ENCODE measurements at places on chromosomes 7 and 10.

DNA sequence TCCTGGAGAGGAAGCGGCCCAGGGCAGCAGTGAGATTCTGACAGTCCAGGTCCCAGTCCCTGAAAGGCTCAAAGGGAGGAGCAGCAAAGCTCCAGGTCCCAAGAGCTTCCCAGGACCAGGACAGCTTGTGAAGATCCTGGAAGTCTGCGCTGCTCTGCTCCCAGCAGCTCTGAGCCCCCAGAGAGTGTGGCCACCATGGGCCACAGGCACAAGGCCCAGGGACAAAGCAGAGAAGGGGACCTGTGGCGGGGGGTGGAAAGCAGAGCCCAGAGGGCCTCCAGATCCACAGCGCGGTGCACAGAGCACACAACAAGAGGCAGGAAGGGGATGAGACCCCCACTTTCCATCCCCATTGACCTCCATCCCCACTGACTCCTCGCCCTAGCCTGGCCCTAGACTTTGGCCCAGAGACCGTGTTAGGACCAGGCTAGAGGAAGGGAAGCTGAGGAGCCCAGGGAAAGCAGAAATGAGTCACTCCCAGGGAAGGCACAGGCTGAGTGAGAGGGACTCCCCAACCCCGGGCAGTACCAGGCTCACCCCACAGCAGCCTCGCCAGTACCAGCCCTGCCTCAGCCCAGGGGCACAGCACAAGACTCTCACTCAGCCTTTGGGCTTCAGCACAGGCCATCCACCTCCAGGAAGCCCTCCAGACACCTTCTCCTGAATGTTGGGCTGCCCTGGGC, 75.5 kb downstream of the GRID1 start:
- no peak for DNase-seq

DNA sequence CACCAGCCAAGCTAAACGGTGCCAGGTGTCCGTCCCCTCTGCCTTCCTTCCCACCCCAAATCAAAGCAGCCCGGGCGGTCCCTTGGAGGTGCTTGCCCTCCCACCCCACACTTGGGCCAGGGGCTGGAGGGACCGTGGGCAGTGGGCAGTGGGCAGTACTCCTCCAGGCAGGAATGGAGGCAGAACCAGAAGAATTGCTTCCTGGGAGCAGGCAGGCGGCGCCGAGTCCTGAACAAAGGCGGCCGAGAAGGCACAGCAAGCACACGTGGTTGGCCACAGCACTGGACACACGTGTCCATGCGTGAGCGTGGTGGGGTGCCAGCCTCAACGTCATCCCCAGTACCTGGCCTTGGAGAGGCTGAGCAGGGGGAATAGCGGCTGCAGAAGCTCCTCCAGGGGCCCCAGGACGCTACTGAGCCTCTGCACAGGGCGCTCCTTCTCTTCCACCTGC, 48.4 kb upstream of the NKX6-2 start:
- no peak for DNase-seq

- DNase-seq = no peak
These were observed 26.3 kb downstream of the SP4 start for GRCh38 chr7:21454182-21454581.

DNA sequence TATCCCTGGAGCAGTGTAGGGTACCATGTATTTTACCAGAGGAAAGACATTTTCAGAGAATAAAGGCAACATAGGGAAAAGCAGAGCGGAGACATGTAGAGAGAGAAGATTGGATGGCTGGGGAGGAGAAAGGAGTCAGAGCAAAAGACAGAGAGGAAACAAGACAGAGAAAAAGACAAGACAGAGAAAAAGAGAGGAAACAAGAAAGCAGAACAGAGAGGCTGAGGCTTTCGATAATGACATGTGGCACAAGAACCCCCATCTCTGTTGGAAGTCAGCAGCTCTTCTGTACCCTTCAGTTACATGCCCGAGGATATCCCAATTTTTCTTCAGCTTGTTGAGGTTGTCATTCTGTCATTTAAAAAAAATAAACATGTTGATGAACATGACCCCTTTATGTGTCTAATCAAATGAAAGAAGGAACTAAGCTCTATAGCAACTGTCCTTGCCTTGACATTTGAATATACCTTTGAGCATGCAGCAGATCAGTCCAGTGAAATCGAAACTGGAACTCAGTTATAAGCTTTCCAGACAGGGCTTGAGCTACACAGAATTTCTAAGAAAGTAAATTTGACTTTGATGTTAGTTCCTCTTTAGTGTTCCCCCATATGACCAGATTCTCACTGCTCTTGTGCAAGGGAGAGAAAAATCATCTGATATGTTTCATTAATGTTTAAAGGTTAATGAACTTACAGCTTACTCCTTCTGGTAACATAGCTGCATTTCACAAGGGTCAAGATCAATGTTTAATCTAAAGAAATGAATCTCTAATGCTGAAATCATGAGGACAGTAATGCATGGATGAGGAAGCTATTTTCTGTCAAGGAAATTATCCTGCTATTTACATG, 75.1 kb upstream of the SP4 start:
- DNase-seq = no peak

GRCh38 chr7:151717415-151717814, 159.5 kb downstream of the PRKAG2 start:
- DNase-seq = no peak

DNA sequence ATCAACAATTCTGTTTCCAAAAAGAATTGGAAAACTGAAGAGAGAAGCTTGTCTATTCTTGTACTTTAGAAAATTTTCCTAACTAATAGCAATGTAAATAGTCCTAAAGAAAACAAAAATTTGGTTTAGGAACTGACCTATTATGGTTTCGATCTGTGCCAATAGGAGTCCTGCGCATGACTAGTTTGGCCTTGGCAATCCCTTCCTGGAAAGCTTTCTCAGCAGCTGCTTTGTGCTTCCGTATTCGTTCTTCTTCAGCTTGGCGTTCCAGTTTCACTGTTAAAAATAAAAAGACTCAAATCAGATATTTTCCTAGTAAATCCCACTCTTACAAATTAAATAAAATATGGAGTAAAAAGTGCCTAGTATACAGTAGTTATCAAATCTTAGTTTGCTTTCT, 36.6 kb downstream of the FZD9 start:
- no peak for DNase-seq

DNA sequence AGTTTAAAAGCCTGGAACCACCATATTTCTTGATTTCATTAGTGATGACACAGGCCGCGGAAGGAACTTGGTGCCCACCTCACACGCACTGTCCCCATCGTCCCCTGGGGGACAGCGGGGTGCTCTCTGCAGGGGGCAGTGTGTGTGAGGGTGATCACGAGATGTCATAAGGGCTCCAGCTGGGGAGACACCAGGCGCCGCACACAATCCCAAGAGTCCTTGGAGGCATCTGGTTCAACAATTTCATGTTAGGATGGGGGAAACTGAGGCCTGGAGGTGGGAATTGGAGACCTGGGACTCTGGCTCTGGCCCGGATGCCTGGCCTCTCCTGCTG, 66.4 kb downstream of the ELFN1 start:
- no peak for DNase-seq

DNA sequence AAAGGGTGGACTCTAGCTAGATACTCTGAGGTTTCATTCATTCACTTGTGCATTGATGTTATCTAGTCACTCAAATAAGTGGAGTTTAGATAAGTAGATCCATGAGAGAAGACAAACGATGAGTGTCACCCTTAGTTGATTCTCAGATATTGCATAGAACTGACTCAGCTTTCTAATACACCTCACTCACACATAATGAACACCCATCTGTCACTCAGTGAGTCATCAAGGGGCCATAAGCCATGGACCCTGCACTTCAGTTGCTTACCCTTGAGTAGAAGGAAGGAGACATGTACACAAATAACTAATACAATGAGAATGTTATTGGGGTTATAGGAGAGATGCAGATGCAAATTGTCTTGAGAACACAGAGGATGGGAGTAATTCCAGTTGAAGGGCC, 163.8 kb downstream of the SORCS3 start:
- DNase-seq = no peak

GRCh38 chr10:129345763-129346162, 121.3 kb upstream of the MGMT start:
- DNase-seq = no peak

- DNase-seq = no peak
These were observed 257.9 kb downstream of the PRPF18 start for GRCh38 chr10:13844651-13845050.

DNA sequence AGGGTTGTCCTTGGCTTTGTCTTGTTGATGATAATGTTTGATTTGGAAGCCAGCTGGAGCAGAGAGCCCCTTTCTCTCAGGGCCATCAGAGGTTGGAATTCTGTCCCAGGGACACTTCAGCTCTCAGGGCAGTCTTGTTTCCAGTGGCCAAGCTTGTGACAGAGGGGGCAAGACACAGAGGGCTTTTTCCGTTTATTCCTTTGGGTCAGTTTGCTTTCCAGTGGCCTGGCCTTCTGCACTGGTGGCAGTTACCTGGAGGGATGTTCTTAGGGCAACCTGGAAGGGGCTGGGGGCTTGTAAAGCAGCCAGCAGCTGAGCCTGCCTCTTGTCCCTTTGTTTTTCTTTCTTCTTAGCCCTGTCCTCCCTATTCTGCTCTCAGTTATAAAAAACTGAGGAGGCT, 62.7 kb downstream of the MTURN start:
- no peak for DNase-seq

Measured in activated naive CD4-positive, alpha-beta T cell treated with anti-CD3 and anti-CD28 coated beads, Interleukin-2, amount 50 U/mL, for 16 hours (primary cell).